ENCODE measurements at places on chromosomes 4 and X.

DNA sequence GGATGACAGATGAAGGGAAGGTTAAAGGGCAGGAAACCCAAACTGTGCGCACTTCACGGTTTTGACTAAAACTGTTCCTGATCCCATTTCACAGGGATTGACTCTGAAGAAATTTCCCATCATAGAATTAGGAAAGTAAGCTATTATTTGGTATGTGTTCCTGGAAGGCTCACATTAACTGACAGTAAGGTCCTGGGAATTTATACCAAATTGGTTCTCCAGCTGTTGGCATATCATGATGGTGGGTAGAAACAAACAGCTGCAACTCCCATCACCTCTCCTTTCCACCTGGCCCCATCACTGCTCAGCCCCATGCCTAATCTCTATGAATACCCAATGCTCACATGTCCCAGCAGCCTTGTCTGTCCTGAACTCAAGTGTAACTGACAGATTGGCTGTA is 121.2 kb downstream of the GPC3 start:
- no peak for DNase-seq

GRCh38 chrX:133287860-133288259 is 69.7 kb upstream of the TFDP3 start:
- DNase-seq, result no peak

GRCh38 chr4:138658518-138658917 is 357.1 kb upstream of the NOCT start:
- DNase-seq, result no peak

GRCh38 chrX:152412105-152412504 is 39.0 kb downstream of the GABRA3 start:
- DNase-seq, result no peak

- DNase-seq, result no peak
Measured at GRCh38 chrX:154516656-154517100, 646 bp upstream of the FAM3A start.

DNA sequence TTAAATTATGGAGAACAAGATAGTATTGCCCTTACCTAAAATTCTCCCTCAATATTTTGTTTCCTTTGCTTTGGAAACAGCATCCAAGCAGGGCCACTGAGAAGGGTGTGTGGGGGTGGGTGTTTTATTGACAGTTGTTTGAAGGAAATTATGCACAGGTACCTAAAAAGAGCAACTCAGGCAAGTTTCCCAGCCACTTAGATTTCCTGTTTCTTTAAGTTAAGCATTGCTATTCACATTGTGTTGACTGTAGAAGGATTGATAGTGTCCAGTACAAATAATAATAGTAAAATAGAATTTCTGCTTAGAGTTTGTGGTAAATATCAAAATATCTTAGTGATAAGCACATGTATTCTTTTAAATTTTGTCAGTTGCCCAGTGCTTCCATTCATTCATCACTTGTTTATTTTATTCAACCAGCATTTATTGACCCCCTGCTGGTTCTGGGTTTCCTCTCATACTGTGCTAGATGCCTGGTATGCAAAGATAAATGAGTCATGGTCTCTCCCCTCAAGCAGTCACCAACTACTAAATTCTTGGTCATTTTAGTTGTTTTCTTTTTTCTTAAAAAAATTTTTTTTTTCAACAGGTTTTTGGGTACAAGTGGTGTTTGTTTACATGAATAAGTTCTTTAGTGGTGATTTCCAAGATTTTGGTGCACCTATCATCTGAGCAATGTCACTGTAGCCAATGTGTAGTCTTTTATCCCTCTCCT is 50.0 kb downstream of the GALNT7 start:
- DNase-seq, result no peak

- no peak for DNase-seq
Measured at GRCh38 chr4:159051245-159052071, 51.4 kb upstream of the RAPGEF2 start.

DNA sequence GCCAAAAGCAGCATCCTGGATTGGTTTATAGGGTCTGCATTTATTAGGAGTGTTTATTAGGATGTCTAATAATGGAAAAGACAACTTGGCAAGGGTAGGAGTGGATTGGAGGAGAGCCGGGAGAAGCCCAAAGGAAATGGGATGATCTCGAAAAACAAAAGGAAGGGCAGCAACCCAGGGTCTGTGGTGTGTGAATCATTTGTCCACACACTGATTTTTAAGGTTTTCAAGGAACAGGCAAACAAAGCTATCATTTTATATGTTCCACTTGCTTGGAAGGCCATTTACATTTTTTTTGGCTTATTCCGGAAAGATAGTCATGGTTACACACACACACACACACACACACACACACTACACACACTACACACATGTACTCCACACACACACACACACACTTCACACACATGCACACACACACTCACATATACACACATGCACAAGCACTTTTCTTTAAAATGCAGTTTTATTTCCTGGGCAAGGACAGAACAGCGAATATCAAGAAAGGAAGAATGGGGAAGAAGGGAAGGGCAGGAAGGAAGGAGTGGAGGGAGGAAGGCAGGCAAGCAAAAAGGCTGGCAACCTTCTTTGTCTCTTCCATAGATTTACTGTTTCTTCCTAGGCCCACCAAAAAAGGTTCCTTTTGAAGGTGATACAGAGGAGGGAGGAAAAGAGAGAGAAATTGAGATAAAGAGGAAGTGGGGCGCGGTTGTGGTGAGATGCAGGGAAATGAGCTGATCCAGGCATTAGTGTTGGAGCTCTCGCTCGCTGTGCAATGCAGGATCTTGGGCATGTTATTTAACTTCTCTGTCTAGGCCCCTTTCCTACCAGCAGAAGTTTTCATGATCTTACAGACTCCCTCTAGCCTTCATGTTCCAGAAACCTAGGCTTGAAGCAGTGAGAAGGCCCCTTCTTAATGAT is 88.6 kb upstream of the MAML3 start:
- DNase-seq, result no peak

GRCh38 chr4:143381189-143382118 is 44.8 kb downstream of the GAB1 start:
- no peak for DNase-seq

DNA sequence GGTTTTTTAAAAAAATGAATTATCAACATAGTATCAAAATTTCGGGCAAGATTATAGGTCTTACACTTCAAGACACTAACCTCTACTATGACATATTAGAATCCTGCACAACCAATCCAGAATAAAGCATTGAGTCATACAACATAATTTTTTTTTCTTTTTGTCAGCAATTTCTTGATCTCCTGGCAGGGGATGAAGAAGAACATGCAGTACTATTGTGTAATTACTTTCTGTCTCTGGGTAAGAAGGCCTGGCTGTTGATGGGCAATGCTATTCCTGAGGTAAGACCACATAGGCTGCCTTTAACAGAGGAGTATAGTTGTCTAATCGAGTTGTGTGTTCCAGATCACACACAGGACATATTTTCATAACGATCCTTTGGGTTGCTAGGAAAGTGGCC is 67.5 kb downstream of the FBXL5 start:
- DNase-seq, result no peak

DNA sequence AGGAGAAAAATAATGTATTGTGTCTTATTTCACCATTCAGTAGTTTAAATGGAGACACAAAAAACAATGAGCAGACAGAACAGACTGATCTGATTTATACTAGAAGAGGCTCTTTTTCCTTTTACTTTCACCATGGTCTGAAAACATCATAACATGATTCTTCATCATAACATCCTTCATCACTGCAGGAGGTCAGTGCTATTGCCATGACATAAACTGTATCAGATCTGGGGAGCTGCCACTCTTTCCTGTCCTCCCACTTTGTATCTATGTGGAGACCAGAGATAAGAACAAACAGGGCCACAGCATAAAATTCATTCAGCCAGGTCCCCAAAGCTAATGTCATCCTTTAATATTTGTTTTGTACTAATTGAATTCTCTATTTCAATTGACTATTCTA is 25.2 kb downstream of the SOD3 start:
- no peak for DNase-seq

- no peak for DNase-seq
Measured at GRCh38 chr4:14379183-14379582, 623.1 kb upstream of the CPEB2 start.

DNA sequence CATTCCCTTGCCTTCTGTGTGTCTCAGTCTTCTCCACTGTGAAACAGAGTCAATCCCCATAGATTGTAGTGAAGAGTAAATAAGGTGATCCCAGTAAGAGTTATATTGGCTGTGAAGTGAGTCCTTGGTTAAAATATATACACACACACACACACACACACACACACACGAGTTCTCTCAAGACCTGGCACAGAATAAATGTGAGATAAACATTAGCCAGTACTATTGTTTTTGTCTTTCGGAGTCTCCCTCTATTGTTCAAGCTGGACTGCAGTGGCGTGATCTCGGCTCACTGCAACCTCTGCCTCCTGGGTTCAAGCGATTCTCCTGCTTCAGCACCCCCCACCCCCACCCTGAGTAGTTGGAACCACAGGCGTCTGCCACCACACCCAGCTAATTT is 44.8 kb upstream of the FAM156A start:
- no peak for DNase-seq

GRCh38 chrX:151088221-151088620 is 88.2 kb upstream of the GPR50 start:
- DNase-seq, result no peak

GRCh38 chr4:185567381-185568376 is 32.4 kb upstream of the PDLIM3 start:
- DNase-seq, result no peak

DNA sequence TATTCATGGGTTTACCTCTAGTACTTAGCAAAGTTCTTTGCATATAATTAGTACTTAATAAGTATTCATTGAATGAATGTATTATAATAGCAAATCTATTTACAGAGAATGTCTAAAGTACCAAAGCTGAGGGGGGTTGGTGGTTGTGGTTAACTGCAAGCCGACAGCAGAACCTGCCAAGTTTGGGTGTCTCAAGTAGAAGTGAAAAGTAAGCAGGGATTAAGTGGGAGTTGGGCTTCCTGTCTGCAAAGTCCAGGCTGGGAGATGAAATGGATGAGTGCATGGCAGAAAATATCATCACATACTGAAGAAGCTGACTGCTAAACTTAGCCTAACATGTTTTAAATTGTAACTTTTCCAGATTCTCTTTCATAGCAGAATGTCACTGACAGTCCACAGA is 169.6 kb downstream of the CAMK2D start:
- no peak for DNase-seq

GRCh38 chrX:98481636-98482035 is 1597.9 kb downstream of the RPA4 start:
- no peak for DNase-seq

- no peak for DNase-seq
Measured at GRCh38 chr4:39435659-39436563, 22.8 kb downstream of the RPL9 start.

DNA sequence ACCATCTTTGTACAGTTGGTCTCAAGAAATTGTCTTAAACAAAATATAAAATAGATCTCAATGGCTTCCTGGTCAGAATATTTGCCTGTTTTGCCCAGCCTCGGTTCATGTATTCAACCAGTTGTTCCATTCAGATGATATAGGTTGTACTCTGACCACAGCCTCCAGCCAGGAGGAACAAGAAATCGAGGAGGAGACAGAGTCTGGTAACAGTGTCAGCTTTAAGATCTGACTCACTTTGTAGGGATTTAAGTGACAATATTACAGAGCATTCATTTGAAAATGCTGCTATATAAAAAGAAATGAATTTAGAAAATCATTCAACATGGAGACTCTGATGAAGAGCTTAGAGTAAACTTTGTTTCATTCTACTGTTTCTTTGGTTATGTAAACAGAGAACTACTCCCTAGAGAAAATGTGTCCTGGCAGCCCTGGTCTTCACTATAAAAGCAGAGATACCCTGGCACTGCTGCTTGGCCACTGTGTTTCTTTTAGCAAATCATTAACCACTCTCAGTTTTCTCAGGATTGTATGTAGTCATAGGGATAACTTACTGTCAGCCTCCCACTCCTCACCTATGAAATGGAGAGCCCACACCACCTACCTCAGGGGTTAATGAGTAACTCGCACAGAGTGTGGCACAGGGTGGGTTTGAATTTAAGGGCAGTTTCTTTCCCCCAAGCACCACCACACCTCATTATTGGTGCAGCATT is 53.5 kb downstream of the PAGE2 start:
- DNase-seq, result no peak

GRCh38 chr4:56649445-56650261 is 31.4 kb downstream of the HOPX start:
- DNase-seq, result no peak

- no peak for DNase-seq
Measured at GRCh38 chrX:107485013-107485412, 35.6 kb downstream of the FRMPD3 start.

GRCh38 chrX:134443020-134443419 is 16.9 kb upstream of the HPRT1 start:
- no peak for DNase-seq

GRCh38 chrX:12657881-12658280 is 133.3 kb upstream of the PRPS2 start:
- DNase-seq, result no peak

DNA sequence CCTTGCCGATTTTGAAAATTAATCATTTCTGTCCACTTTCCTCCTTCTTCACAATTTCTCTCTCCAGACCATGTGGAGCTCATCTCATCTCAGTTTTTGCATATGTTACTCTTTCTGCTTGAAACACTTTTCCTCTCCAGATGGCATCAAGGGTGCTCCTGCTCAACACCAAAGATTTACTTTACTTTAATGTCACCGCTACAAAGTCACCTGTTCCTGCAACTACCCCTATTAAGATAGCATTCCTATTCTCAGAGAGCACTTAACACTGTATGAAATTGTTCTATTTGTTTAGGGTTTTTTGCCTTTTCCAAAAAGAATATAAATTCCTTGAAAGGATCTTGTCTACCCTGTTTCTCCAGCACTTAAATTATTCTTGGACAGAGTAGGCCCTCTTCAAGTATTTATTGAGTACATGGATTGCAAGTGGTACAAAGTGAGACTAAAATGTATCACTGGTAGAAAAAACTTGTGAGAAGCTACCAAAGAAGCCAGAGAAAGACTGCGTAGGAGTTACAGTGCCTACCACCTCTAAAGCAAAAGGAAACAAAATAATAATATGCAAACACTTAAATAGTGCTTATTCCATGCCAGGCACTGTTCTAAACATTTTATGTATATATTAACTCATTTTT is 1.1 kb upstream of the EXOSC9 start:
- DNase-seq, result no peak

DNA sequence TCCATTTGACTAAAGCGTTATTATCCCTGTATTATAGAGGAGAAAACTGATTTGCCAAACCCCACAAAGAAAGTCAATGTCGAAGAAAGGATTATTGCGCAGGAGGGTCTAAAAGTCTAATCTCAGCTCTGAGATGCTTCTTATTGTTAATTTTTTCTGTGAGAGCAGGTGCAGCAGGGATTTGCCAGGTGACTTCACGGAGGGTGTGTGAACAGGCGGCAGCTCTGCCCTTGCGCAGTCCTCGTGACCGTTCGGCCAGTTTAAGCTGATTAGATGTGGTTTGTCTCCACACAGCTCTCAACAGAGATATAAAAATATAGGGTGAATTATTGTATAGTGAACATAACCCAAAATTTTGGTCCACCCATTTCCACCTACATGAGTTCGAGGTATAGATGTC is 28.5 kb downstream of the TENM3 start:
- DNase-seq, result no peak

DNA sequence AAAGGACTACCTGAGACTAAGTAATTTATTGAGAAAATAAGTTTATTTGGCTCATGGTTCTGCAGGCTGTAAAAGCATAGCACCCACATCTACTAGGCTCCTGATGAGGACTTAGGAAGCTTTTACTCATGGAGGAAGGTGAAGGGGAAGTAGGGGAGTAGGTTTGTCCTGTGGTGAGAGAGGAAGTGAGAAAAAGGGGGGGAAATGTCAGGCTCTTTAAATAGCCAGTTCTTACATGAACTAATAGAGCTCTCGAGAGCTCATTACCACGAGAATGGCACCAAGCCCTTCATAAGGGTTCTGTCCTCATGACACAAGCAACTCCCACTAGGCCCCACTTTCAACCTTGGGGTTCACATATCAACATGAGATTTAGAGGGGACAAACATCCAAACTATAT is 125.5 kb upstream of the NRK start:
- DNase-seq, result no peak

Measured in stimulated activated CD4-positive, alpha-beta T cell treated with anti-CD3 and anti-CD28 coated beads, Interleukin-12 subunit alpha, Interleukin-12 subunit beta, amount 100 ng/mL, for 24 hours (primary cell).